Neuronal stem cell (in vitro differentiated cells): ENCODE measurements at places on chromosomes 16 and 17.

GRCh38 chr17:29826114-29826692 lies 103.8 kb downstream of the SSH2 start:
- DNase-seq, result no peak

DNA sequence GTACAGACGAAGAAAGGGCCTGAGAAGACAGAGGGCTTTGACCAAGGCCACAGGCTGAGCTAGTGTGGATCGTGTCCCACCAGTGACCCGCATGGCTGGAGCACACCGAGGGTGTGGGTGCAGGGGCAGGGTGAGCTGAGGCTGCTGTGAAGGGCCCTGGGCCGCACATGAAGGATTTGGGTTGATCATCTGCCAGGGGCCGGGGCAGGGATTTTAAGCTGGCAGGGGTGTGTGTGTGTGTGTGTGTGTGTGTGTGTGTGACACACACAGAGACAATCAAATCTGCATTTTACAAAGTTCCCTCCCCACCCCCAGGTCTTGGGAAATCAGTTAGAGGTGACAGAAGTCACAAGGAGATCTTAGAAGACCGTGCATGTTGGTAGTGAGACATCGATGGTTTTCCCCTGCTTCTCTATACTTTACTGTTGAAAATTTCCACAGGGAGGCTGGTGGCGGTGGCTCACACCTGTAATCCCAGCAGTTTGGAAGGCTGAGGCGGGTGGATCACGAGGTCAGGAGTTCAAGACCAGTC lies 65.2 kb downstream of the SRCIN1 start:
- no peak for DNase-seq

DNA sequence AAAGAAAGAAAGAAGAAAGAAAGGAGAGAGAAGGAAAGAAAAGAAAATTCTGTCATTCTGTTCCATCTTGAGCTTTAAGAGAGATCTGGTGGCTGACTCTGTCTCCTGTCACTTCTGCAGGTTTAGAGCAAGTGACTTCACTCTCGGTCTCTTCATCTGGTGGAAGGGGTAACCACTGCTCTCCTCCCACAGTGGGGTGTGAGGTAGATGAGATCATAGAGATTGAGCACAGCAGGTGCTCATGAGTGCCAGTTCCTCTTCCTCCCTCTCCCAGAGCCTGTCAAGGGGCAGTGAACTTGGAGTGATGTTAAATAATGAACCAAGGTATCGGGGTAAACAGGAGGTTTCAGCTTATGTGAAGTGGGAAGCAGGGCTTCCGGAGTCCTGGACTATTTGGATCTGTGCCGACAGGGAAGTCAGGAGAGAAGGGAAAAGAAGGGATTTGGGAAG lies 47.7 kb downstream of the BEAN1 start:
- no peak for DNase-seq

- DNase-seq, result no peak
These were observed 40.9 kb downstream of the TK2 start for GRCh38 chr16:66508914-66509496.

- DNase-seq, result no peak
These were observed 61.3 kb upstream of the PHOSPHO1 start for GRCh38 chr17:49291929-49292328.

DNA sequence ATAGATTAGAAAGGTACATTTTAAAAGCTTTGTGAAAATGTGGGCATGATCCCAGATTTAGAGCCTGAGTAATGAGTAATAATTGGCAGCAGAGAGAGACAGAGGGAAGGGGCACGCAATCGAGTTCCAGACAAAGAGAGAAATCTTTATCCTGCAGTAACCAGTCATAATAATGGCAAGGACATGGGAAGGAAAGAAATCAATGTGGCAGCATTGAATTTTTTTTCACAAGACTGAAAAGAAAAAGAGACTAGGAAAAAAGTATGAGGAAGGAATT lies 790.8 kb upstream of the SOX9 start:
- no peak for DNase-seq

GRCh38 chr16:4682084-4682591 lies 11.2 kb upstream of the NUDT16L1 start:
- DNase-seq, result no peak

DNA sequence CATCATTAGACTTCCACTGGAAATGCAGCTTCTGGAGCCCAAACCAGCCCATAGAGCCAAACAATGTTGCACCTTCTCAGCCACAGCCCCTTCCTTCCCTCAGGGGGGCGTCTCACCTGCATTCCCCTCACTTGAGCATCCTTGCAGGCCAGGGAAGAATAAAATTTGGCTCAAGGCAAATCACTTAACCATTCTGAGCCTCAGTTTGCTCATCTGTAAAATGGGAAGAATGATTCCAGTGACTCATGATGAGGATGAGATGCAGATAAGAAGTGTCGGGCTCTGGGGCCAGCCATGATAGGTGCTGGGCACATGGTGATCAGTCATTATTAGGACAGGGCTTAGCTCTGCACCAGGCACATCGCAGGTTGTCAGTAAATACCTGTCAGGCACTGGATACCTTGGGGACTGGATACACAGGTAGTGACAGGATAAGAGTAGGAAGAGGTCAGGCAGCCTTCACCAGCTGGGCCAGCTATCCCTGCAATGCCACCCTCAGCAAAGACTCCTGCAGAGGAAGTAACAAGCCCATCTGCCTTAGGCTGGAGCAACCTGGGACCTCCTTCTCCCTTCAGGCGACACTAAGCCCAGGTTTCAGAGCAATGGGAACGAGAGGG lies 208.0 kb upstream of the TNRC6C start:
- no peak for DNase-seq
